GM12878 (cell line): ENCODE measurements at places on chromosomes 3 and 15.

GRCh38 chr3:168865022-168865551, 769.4 kb upstream of the GOLIM4 start:
- no peak for DNase-seq

GRCh38 chr3:65889707-65890099, 149.0 kb downstream of the MAGI1 start:
- no peak for DNase-seq

DNA sequence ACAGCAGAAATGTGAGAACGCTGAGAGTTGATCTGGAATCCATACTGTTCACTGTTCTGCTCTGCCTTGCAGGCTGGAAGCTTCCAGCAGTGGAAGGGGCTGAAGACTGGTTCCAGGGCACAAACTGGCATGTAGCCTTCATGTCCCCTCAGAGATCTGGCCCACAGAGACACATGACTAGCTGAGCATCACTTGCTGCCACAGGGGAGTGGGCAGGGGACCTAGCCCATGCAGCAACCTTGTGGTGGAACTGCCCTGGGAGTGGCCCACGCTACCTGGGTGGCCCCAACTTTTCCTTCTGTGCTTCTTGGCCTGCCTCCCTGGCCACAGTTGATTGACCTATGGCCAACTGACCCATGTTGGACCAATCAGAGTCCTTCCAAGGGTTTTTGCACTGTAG, 98.1 kb downstream of the TPRA1 start:
- DNase-seq, result no peak

DNA sequence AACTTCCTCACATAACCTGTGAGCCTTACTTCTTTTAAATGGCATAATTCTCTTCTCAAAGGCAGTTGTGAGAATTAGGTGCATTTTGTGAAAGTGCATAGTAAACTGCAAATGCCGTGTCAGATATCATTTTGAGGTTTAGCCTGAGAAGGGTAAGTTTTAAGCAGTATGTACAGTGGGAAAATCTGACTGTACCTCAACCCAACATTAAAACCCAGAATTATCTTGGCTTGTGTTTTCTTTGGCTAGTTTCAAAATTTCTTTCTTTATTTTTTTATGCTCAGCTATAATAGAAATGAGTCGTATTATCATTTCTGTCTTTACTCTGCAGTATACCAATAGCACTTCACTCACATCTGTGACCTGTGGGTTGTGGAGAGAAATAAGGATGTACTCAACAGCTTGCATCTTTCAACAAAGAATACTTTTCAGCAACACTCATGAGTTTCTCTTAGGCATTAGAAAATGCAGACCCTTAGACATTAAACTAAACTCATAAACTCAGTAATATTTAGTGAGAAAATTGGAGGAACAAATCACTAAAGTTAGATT, 65.7 kb downstream of the RASA2 start:
- no peak for DNase-seq

- DNase-seq, result no peak
These were observed 96.6 kb upstream of the GMNC start for GRCh38 chr3:190959077-190959476.

DNA sequence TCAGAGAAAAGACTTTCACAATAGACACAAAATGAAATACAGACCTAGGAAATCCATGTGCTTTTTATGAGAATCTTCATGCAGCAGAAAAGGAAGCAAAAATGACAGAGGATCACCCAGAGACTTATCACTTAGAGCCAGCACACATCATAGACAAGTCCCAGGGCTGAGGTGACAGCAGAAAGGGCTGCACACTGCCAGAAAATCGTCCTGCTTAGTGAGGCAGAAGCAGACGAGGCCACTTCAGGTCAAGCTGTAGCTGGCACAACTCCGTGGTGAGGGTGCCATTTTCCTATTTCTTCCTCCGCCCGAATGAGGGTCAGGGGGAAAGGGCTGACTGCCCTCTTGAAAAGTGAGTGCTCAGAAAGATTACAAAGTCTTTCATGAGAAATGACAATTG, 95.9 kb upstream of the TNIK start:
- DNase-seq, result no peak

GRCh38 chr3:8853081-8853480, 83.7 kb upstream of the OXTR start:
- no peak for DNase-seq

GRCh38 chr3:160607826-160608225, 42.5 kb upstream of the KPNA4 start:
- DNase-seq, result no peak

- DNase-seq, result no peak
These were observed 450.3 kb upstream of the THRB start for GRCh38 chr3:24944805-24945520.

DNA sequence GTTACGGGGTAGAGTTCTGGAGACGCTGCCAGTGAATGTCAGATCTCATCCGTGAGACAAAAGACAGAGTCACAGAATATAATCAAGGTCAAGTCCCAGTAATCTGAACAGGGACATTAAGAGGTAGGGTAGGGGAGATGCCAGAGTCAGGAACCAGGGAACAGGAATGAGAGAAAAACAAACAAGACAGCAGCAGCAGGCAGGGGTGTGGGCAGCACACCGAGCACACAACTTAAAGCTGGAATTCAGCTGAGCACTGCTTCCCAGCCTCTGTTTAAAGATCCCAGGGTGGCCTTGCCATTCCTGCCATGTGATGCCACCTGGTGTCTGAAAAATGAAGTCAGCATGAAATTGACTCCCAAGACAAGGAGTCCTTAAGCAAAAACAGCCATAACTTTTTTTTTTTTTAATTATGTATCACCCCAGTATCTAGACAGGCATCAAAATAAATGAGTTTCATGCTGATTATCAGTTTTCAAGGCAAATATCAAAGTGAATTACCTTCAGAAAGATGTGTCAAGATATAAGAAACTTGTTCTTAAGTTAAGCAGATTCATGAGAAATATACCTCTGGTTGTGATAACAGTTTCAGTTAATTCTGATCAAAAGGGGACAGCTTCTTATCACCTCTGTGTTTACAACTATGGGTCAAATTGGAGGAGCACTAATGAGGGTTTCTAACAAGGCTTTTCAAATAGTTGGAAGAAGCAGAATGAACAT, 203.7 kb downstream of the SLC9A9 start:
- DNase-seq, result peak; percentile 26

- DNase-seq, result no peak
These were observed 412 bp downstream of the SLC41A3 start for GRCh38 chr3:126083511-126083912.

DNA sequence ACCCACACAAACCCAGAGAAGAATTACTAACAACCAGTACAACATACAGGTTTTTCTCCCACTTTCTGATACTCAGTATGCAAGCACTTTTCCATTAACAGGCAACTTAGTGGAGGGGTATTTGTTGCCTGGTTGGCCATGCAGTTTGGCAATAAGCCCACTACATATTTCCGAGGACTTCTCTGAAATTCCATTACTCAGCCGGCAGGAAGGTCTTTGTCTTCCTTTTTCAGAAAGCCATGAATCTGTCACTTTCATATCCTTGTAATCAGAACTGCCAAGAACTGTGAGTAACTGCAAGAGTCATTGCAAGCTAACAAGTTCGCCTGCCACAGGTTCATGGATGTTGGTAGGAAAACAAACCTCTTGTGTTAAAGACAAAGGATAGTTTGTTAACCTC, 422.3 kb upstream of the ROBO1 start:
- no peak for DNase-seq

- DNase-seq, result no peak
These were observed 80.7 kb upstream of the PCSK6 start for GRCh38 chr15:101570241-101570640.

DNA sequence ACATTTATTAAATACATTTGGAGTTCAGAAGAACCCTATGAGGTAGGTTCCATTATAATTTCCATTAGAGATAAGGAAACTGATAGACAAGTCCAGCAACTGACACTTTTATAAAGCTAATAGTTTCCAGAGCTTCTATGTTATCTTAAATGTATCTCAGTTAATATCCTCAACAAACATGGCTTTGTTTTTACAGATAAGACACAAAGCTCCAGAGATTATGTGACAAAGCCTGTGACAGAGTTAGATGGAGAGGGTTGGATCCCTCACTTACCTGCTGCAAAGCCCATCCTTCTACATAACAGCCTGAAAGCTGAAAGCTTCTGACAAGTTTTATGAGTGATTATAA, 473 bp upstream of the COMMD2 start:
- DNase-seq, result no peak

GRCh38 chr3:55716611-55717225, 229.6 kb upstream of the WNT5A start:
- DNase-seq, result no peak

DNA sequence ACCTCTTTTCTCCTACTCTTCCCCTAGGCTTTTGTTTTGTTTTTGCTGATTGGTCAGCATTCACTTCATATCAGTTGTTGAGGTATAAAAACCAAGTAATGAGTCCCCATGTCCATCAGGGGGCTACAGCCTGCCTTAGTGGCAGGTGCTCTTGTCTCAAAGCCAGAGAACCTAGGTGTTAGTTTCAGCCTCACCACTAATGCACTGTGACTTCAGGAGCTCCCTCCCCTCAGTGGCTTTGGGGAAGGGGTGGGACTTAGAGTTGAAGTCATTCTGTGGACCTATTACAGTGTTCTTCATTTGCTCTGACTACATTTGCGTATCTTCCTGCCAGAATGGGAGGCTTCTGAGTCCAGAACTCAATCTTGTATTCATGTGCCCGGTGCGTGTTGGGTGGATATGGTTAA, 41.6 kb downstream of the NR2C2 start:
- peak; percentile 87 for DNase-seq

GRCh38 chr3:109257269-109257668, 59.0 kb downstream of the DPPA2 start:
- DNase-seq, result no peak
